Left ventricle myocardium superior (tissue), 1 donor: ENCODE measurements at places on chromosomes 12 and 14. TPM values are rescaled to one million over a fixed set of nuclear protein-coding genes. Genes with fewer than 3 reads are reported as not detected.
A peak's percentile ranks its signal among the peaks of the same experiment; 100 is the strongest.

The SLC6A15 gene
- total RNA-seq, result 0.32 TPM

The TBX5 gene
- total RNA-seq, result 73.5 TPM

The ABCC9 gene
- total RNA-seq, result 83.1 TPM

The KITLG gene
- total RNA-seq, result 9.0 TPM

The RNF41 gene
- 55.3 TPM for total RNA-seq

- peak; percentile 74 for DNase-seq
These were observed 16.8 kb upstream of the MYL2 start for GRCh38 chr12:110937104-110937641.

DNA sequence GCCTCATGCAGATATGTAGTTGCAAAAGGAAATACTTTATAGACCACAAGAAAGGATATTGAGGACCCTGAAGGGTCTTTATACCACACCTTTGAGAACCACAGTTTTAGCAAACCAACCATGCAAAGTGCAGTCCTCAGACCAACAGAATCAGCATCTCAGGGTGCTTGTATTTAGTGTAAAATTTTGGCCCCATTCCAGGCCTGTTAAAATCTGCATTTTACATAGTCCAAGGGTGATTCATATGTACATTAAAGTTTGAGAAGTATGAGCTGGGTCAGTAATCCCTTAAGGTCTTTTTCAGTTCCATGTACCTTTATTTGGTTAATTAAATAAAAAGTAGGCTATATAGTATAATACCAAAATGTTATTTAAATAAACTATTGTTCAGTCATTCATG, 91.2 kb downstream of the WNK1 start:
- DNase-seq, result no peak

GRCh38 chr12:25960143-25960542, 1.7 kb downstream of the RASSF8 start:
- DNase-seq, result peak; percentile 50

- DNase-seq, result no peak
These were observed 89.8 kb upstream of the DNM1L start for GRCh38 chr12:32589165-32589865.

DNA sequence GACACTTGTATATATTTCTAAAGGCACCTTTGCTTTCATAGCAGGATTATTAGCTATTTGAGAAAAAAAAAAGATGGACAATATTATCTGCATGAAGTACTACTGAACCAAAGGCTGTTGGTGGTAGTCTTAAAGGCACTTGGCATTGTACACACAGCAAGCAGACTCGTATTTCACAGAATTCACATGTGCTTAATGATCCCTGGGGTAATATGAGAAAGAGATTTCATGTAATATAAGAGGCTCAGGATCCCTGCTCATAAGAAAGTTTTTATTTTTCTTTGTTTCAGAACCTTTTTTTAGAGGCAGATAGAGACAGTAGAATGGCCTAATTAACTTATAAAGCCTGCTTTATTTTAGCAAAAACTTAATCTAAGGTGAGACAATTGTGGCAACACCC, 59.5 kb downstream of the SYNE2 start:
- no peak for DNase-seq

DNA sequence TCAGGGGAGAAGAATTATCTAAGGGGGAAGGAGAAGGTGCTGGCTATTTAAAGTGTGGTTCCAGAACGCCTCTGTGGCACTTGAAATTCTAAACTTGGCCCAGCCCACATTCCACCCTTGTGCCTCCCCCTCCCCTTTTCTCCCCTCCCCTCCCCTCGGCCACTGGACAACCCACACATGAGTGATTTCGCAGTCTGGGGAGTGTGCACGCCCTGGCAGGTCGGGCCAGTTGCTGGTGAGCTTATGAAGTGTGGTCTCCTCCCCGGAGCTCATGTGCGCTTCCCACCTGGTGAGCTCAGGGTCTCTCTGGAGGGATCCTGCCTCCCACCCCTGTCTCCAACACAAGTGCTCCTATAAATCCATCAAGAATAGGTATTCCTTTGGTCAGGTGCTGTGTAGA, at the start of gene SLC6A13:
Gene SLC6A13, minus strand, starts transcription at position 20 of the 400 bp plus-strand sequence. CDS start 2,784 bp downstream, outside the sequence.
- DNase-seq, result peak; percentile 35

GRCh38 chr12:117699118-117699517, 269.7 kb downstream of the KSR2 start:
- DNase-seq, result no peak

GRCh38 chr12:89157413-89157812, 194.9 kb downstream of the DUSP6 start:
- no peak for DNase-seq

DNA sequence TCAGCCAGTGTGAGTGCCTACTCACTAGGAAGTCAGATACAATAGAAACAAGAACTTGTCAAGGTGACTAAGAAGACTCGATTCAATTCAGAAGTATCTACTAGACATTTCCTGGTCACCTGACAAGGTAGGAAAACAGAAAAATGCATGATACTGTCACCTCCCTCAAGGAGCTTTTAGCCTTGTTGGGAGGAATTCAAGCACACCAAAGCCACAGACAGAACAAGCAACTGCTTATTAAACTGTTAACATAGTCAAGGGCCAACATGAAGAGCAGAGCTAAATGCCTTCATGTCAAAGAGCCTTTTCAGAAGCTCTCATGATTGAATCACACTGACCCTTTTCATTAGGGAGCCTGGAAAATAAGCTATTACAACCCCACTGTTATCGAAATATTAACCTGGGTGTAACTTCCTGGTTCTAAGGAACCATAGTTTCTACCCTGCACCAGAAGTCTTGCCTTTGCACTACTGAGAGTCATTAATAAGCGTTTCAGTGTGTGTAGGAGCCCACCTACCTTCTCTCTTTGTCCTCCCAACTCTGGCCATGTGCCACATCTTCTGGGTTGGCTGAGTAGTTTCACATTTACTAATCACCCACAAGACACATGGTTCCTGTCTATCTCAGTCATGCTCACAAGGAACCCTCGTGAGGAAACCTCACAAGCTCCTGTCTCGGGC, 31.0 kb upstream of the LGALS3 start:
- DNase-seq, result no peak
